ENCODE measurements at places on chromosomes 6 and 20. TPM values are rescaled to one million over a fixed set of nuclear protein-coding genes. Genes with fewer than 3 reads are reported as not detected.

Gene TCF21
- total RNA-seq = not detected

Gene MYB
- total RNA-seq = 37.0 TPM

Gene RIMS1
- 4.0 TPM for total RNA-seq

Gene NXT1
- 25.9 TPM for total RNA-seq

Gene LY6G6C
- not detected for total RNA-seq

Gene MEP1A
- 1.3 TPM for total RNA-seq

Gene OR2J1
- total RNA-seq = not detected

Gene C6orf58
- not detected for total RNA-seq

Gene HLA-DRB1
- total RNA-seq = 28.2 TPM

Gene PRDM13
- total RNA-seq = not detected

Gene PDE10A
- 22.0 TPM for total RNA-seq

Gene FOXA2
- not detected for total RNA-seq

Gene DEFB124
- total RNA-seq = not detected

Gene SSTR4
- not detected for total RNA-seq

Data from breast epithelium (tissue), 4 donors.